Activated T-cell treated with anti-CD3 and anti-CD28 coated beads, Interleukin-2, amount 50 U/mL, for 72 hours (primary cell): ENCODE measurements at places on chromosomes 7 and 10. TPM values are rescaled to one million over a fixed set of nuclear protein-coding genes. Genes with fewer than 3 reads are reported as not detected.

- DNase-seq = peak; percentile 82
These were observed 56.0 kb upstream of the BTRC start for GRCh38 chr10:101297901-101298486.

Gene CTNNA3
- 0.74 TPM for total RNA-seq

Gene DYDC2
- not detected for total RNA-seq

- DNase-seq = no peak
These were observed 88.9 kb upstream of the GTF2I start for GRCh38 chr7:74568658-74569057.

DNA sequence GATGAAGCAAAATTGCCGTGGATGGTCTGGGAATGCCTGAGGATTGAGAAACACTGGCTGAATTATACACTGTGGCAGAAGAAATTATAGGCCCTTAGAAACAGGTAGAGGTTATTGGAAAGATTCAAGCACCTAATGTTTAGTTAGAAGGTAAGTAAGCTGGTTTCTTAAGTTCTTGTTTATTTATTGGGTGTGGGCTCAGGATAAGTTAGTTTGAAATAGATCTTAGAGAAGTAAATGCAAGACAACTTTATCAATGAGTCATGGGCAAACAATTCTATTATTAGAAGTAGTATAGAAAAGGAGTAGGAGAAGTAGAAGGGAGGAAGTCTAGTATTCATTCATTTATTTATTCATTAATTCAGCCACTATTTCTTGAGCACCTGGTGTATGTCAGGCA is 96.5 kb downstream of the KAT6B start:
- DNase-seq = no peak

Gene KLF14
- total RNA-seq = not detected

Gene TMEM196
- not detected for total RNA-seq

DNA sequence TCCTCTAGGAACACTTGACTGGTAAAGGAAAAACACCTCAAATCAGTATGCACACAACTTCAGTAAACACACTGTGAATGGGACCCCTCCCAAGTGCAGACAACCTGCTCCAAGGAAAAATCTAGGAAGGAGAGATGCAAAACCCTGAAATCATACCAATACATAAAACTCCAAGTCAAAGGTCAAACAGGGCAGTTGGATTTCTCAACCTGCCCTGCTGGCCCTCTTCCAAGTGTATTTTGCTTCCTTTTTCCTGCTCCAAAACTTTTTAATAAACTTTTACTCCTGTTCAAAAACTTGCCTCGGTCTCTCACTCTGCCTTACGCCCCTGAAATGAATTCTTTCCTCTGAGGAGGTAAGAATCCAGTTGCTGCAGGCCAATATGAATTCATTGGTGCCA is 665.1 kb downstream of the SORCS1 start:
- DNase-seq = no peak

- DNase-seq = peak; percentile 47
These were observed 13.9 kb downstream of the OSBPL3 start for GRCh38 chr7:24965831-24966708.

DNA sequence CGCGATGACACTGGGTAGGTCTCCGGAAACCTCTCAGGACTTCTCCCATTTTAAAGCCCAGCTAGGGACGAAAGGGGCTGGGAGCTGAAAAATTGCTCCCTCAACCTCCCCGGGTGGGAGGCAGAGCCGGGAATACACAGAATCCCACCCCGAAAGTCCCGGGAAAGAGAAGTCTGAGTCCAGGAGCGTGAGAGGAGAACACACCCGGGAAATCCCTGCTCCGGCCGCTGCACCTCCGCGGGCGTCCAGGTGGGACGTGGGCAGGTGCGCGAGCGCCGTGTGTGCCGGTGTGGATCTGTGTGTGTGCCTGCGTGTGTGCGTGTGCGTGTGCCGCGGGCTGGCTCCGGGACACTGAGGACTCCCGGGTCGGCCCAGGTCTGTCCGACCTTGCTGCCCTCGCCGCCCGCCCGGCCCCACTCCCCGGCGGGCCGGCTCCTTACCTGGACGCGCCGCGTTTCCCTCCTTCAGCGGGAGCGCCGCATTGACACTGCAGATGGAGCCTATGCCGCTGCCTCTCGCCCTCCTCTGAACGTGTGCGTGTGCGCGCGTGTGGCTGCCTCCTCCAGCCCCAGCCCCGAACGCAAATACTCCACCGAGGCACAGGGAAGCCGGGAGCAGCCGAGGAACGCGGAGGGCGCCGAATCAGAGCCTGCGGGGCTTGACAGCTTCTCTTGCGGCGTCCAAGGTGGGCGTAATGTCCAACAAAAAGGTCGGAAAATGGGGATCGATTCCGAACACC is at the start of gene PLXNA4:
Gene PLXNA4 (minus strand): TSS at position 489 of the 739 bp plus-strand sequence. CDS start 67,777 bp downstream, outside the sequence.
- DNase-seq = peak; percentile 9

DNA sequence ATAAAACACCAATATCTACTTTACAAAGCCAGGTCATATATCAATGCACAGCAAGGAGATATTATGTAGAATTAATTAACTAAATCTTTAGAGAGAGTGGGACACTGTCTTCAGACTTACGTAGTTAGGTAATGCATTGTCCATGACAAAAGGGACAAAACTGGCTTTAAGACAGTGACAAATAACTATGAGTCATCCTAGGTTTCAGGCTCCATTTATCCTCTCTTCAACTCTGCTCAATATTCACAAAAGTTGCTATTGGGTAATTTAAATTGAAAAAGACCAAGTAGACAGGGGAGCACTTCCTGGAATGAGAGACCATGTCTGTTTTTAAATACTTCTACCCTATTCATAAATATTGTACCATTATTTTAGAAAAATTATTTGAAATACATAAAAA is 464.5 kb downstream of the ARL4A start:
- no peak for DNase-seq

GRCh38 chr10:4656576-4657194 is 169.3 kb upstream of the AKR1E2 start:
- peak; percentile 25 for DNase-seq
